ENCODE measurements at places on chromosomes 5 and 9. TPM values are rescaled to one million over a fixed set of nuclear protein-coding genes. Genes with fewer than 3 reads are reported as not detected.

DNA sequence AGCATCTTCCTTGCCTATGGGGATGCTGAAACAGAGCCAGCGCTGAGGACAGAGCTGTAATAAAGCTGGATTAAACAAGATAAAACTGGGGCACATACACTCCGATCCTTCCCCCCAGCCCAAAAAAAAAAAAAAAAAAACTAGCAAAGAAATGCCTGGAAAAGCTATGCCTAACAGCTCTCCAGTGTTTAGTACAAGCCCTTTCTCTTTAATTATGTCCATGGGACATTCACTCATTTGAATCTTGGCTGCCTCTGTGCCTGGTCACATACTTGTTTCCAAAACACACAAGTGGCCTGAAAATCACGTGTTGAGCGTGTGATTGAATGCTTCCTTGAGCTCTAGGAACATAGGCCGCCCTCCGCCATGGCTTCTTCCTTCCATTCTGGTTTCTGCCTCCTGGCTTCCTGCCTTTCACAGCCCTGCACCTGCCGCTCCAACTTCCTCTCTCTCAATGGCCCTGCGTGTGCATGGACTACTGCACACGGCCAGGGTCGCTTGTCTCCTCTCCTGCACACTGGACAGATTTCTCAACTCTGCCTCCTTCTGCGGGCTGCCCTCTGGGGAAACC is 111.0 kb upstream of the RETREG1 start:
- no peak for DNase-seq

- no peak for DNase-seq
Measured at GRCh38 chr5:575636-576035, 36.5 kb upstream of the CEP72 start.

- no peak for DNase-seq
Measured at GRCh38 chr5:168209997-168210396, 81.4 kb upstream of the WWC1 start.

GRCh38 chr9:11356067-11356466 is 743.3 kb upstream of the PTPRD start:
- no peak for DNase-seq

The MPDZ gene
- 17.3 TPM for total RNA-seq

The PSAT1 gene
- 265 TPM for total RNA-seq

The CBY3 gene
- not detected for total RNA-seq
